B cell (primary cell): ENCODE measurements at places on chromosomes 11 and 22. TPM values are rescaled to one million over a fixed set of nuclear protein-coding genes. Genes with fewer than 3 reads are reported as not detected.

GRCh38 chr11:69893631-69894030, 74.4 kb upstream of the FGF3 start:
- DNase-seq: no peak

GRCh38 chr11:82225930-82226329, 507.7 kb downstream of the FAM181B start:
- DNase-seq: no peak

- DNase-seq: no peak
Observed at GRCh38 chr11:35618497-35619115, 346 bp downstream of the FJX1 start.

- no peak for DNase-seq
Observed at GRCh38 chr11:65742353-65742752, 21.8 kb upstream of the RNASEH2C start.

DNA sequence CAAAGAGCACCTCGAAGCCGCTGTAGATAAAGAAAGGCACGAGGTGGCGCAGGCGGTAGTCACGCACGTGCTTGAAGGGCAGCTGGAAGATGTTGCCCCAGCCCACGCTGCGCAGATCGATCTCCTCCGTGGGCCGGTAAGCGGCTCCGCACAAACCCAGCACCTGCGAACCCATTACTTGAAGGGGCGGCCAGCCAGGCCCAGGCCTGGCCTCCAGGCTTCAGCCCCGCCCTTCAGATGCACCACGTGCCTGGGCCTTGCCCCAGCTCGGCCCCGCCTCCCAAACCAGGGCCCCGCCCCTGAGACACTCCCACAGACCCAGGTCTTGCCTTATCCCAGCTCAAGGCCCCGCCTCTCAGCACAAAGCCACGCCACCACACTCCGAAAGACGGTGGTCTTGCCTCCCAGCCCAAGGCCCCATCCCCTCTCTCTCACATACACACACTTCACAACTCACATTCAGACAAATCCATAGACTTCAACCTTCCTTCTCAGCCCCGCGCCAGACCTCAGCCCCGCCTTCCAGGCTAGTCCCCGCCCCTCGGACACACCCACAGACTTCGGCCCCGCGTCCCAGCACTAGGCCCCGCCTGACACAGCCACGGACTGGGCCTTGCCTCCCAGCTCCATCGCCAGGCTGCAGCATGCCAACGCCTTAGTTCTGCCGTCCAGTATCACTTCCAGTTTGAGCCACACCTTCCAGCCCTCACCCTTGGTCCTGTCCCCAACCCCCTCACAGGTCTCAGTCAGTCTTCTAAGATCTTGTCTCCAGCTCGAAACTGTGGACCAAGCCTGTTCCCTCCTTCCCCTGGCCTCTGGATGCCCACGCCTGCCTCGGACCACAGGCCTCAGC, 7.0 kb downstream of the UNC93B1 start:
- peak; percentile 42 for DNase-seq

DNA sequence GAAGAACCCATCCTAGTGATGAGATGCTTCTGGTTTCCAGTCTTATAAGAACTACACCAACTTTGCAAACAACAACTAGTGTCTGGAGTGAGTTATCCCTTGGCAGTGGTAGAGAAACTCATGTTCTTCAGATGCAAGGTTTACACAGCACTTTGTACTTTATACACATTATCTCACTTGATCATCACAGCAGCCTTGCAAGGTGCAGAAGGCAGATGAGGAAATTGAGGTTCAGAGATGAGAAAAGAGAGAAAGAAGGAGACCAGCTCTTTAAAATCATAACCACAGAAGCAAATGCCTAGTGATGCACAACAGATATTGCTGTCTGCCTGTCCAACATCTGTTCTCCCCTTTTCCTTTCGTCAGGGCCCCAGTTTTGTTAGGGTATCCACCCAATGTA, 16.7 kb upstream of the CD44 start:
- peak; percentile 35 for DNase-seq

GRCh38 chr11:128841461-128842072, 25.5 kb downstream of the KCNJ1 start:
- peak; percentile 84 for DNase-seq

GRCh38 chr11:71387200-71387599, 61.0 kb downstream of the DHCR7 start:
- DNase-seq: no peak

GRCh38 chr11:64744544-64745188, 724 bp upstream of the RASGRP2 start:
- DNase-seq: no peak

DNA sequence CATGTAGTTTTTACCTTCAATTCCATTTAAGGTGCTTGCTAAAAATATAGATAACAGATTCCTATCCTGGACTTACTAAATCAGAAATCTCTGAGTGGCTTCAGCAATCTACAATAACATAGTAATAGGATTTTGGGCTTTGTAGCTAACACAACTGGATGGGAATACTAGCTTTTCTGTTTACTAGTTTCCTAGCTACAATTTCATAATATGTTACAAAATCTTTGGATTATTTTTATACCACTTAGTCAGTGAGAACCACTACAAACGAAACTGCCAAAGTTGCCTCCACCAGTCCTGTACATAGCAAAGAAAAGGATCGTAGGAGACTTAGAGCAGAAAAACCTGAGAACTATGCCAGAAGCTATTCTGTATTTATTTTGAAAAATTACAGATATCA, 87.7 kb upstream of the ANO3 start:
- DNase-seq: no peak

DNA sequence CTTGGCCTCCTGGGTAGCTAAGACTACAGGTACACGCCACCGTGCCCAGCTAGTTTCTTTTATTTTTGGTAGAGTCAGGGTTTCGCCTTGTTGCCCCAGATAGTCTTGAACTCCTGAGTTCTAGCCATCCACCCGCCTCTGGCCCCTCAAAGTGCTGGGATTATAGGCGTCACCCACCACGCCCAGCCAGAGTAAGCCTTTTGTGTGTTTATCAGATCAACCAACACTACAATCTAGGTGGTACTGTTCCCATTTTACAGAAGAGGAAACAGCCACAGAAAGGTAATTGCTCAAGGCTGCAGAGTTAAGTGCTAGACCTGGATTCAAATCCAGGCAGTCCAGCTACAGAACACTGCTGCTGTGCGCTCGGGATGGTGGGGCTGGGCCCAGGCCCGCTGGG, 3.1 kb downstream of the TOMM22 start:
- DNase-seq: no peak

- peak; percentile 84 for DNase-seq
Observed at GRCh38 chr11:60310407-60310998, 16.6 kb upstream of the MS4A6E start.

- DNase-seq: no peak
Observed at GRCh38 chr11:32137263-32137662, 46.4 kb downstream of the RCN1 start.

DNA sequence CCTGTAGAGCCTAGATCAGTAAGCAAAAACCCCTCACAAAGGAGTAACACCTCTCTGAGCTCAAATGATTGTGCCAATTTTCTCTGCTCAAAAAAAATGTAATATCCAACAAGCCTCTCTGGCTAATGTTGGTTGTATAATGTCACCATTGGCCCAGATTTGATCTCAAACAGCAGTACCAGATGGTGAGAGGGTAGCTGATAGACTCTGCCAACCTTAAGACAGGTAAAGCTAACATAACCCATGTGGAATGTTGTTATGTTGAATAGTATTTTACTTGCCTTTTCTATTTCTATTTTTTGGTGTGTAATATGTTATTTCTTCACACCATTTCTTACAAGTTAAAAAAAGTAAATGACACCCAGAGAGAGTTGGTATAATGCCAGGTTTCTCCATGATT, 166.7 kb upstream of the GUCY1A2 start:
- no peak for DNase-seq

GRCh38 chr11:17414317-17414737, 25.9 kb upstream of the KCNJ11 start:
- DNase-seq: no peak

GRCh38 chr11:14300661-14301304, 58.2 kb downstream of the RRAS2 start:
- peak; percentile 75 for DNase-seq

DNA sequence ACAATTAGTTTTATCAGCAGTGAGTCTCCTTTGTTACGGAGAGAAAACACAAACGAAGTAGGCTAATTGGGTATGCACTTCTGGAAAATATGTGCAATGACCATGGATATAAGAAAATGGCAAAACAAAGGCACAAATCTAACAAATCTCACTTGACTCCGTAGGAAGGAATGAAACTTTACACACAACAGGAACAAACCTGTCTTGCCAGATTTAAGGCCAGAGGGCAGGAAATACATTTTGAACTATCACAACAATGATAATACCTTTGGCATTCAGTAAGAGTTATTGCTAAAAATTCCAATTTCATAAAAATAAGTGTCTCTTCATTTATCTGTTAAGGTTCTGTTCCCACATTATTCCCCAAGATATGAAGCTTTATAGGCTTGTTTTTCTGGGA, 36.6 kb downstream of the SLC25A17 start:
- no peak for DNase-seq

GRCh38 chr22:47168900-47169800, 406.7 kb downstream of the TBC1D22A start:
- DNase-seq: no peak

- no peak for DNase-seq
Observed at GRCh38 chr11:43834286-43834685, 46.3 kb upstream of the ALKBH3 start.

GRCh38 chr11:72760539-72761405, 8.6 kb upstream of the ARAP1 start:
- no peak for DNase-seq

DNA sequence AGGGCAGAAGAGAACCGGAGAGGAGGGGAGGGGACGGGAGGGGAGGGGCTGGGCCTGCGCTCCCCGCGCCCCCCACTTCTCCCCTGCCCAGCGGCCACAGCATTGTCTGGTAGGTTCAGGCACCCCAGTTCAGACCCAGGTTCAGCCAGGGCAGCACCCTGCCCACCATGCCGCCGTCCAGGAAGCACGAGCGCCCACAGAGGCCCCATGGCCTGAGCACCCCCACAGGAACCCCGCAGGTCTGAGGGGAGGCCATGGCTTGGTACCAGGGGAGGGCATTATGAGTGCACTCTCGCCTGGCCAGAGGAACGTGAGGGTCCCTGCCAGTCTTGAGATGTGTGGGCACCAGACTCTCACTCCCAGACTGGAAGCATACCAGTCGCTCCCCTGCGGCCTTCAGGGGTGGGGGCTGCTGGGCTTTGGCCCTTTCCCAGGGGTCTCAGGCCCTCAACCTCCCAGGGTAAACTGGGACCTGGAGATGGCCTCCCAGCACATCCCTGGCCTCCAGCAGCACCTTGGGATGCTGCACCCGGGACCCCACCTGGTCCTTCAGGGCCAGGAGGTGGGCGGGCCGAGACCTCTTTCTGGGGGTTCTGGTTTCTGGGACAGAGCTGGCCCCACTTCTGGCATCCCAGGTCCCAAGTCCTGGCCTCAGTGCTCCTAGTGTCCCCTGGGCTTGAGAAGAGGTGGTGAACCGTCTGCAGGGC, 597 bp upstream of the PLXNB2 start:
- DNase-seq: no peak

- DNase-seq: peak; percentile 89
Observed at GRCh38 chr11:64340671-64341335, 799 bp downstream of the CCDC88B start.

DNA sequence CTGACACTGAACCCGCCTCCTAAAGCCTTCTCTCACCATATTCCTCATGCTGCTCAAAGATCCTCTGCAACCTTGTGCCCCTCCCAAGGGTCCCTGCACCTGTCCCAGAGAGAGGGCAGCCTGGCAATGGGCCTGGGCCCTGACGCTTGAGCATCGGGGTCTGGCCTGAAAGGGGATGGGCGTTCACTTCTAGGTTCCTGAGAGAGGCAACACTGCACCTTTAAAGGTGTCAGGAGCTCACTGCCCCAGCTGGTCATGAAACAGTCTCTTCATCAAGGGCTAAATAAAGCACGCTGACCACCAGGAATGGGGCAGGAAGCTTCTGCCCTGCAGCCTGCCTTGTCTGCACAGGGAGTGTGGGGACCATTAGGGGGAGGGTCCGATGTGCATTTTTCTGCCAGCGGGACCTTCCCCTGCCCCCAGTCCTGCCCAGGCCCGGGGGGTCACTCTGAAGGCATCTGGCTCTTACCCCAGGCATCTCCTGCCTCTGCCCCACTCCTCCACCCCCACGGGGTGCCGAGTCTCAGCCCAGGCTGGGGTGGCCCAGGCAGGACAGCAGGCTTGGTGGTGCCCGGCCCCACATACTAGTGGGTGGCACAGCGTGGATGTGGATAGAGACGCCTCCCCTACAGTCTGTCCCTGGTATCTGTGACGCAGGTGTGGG, 3.5 kb downstream of the C11orf21 start:
- DNase-seq: no peak

- DNase-seq: no peak
Observed at GRCh38 chr11:73859671-73860070, 17.0 kb downstream of the COA4 start.

DNA sequence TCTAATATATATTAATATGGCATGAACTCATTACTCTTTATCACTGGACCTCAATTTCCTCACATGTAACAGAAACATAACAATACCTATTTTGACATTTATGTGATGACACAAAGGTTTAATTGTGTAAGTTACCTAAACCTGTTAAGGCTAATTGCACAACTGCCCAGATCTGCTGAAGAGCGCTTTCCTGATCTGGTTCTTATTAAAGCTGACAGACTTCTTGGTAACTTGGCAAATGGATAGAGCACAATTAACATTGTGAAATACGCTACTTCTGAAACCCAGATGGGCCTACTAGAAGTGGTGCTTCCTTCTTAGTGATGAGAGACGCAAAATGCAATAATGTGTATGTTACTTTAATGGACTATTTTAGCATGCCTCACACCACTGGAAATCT, 1767.2 kb upstream of the RAG2 start:
- no peak for DNase-seq

Gene GGT1
- total RNA-seq: 7.8 and 10.4 TPM in 2 replicates

Gene NXPE2
- not detected in 2 replicates for total RNA-seq

Gene ARHGAP20
- total RNA-seq: 0.58 and 0.91 TPM in 2 replicates

Gene BAIAP2L2
- 0.96 and 1.3 TPM in 2 replicates for total RNA-seq

Gene GRK3
- 61.0 and 65.3 TPM in 2 replicates for total RNA-seq

Gene BANF1
- total RNA-seq: 99.3 and 99.5 TPM in 2 replicates

Gene RFPL3
- not detected in 2 replicates for total RNA-seq

Gene HIRA
- 34.5 and 40.8 TPM in 2 replicates for total RNA-seq

Gene C22orf42
- total RNA-seq: not detected in 2 replicates

Gene NFRKB
- 36.9 and 40.4 TPM in 2 replicates for total RNA-seq

Gene MN1
- total RNA-seq: 0.02 and 0.07 TPM in 2 replicates

Gene FAM180B
- total RNA-seq: 0.20 TPM in 1 of 2 replicates, not detected in the other

Gene HOATZ
- not detected in 2 replicates for total RNA-seq
